ENCODE measurements at places on chromosomes 2 and 18.

DNA sequence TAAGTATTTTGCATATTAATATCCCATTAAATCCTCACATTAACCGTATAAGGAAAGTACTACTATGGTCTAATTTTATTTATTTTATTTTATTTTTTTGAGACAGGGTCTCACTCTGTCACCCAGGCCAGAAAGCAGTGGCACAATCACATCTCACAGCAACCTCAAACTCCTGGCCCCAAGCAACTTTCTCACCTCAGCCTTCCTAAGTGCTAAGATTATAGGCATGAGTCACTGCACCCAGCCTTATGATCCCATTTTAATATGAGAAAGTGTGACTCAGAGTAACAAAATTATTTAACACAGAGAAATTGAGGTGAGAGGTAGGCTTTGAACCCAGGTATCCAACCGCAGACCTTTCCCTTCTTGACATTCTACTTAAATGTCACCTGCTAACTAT, 330.0 kb upstream of the POU3F3 start:
- no peak for DNase-seq

GRCh38 chr2:185667452-185667851, 71.2 kb upstream of the FSIP2 start:
- DNase-seq, result no peak

GRCh38 chr18:55447672-55448018, 140.3 kb downstream of the TCF4 start:
- DNase-seq, result no peak

GRCh38 chr2:190409616-190410015, 1.5 kb downstream of the MFSD6 start:
- DNase-seq, result no peak

DNA sequence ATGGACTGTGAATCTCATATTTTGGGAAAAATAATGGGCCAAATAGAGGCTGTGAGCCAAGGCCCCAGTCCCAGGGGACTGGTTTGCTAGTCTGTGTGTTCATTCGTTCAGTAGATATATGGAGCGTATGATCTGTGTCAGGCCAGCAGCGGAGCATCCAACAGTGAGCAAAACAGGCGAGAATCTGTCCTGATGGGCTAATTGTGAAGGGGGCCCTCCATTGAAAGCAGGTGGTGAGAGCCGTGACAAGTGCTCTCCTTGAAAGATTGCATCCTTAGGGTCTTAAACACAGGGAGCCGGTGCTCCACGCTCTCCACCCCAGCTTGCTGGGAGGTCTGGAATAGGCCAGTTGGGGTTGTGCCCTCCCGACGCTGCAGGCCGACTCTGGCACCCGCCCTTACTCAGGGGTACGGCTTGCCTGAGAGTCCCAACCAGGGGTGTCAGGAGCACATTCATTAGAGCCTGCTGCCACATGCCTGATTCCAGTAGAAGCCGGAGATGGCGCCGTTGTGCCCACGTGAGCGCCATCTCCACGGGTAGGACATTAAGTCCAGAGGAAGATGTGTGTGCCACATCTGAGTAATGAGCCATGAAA, 213.3 kb downstream of the SH3RF3 start:
- no peak for DNase-seq

GRCh38 chr2:133004623-133005022, 334.6 kb upstream of the LYPD1 start:
- peak; percentile 63 for DNase-seq

DNA sequence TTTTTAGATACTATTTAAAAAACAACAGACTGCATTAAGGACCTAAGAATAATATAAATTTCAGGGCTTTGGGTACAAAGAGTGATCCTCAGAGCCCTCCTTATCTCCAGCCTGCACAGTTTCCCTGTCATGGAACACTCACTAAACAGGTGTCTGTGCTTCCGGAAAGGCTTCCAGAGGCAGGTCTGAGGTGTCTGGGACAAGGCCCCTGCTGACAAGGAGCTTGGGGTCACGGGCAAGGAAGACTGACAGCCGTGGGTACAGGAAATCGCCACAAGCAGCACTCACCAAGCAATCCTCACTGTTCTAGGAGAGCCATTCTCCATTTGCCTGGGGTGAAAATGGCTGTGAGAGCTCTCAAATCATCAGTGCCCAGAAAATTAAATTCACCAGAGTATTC, 220.3 kb upstream of the PXDN start:
- DNase-seq, result no peak

DNA sequence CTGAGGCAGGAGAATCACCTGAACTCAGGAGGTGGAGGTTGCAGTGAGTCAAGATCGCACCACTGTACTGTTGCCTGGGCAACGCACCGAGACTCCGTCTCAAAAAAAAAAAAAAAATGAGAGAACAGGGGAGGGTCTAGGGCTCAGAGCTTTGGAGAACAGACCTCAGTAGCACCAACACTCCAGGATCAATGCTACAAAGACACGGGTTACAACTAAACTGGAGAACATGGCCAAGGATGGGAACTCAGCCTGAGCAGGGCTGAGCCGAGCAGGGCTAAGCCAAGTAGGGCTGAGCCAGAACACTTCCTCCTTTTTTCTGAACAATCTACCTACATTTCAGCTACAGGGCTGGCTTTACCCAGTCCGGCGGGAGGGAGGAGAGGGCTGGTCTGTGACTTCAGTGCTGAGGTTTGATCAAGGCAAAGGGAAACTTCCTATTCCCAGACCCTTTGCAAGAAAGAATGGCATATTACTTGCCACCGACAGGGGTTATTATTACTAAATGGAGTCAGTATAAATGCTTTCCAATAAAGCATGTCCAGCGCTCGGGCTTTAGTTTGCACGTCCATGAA, 2.9 kb upstream of the CASP8 start:
- DNase-seq, result peak; percentile 63

DNA sequence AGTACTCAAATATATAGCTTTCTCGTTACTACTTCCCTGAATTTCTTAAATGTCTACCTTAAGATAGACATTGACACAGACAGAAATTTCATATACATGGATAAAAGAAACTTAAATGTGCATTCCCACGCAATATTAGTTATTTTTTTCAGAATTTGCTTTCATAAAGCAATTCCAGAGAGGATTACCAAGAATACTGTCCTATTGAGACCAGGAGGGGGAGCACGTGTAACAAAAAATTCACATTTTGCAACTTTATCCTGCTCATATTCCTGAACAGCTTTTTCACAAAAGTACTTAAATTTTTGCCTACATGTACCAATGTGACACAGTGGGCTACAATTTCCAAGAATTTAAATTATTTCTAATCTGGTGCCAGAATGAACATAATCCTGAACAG, 30.7 kb upstream of the ERCC3 start:
- DNase-seq, result no peak

DNA sequence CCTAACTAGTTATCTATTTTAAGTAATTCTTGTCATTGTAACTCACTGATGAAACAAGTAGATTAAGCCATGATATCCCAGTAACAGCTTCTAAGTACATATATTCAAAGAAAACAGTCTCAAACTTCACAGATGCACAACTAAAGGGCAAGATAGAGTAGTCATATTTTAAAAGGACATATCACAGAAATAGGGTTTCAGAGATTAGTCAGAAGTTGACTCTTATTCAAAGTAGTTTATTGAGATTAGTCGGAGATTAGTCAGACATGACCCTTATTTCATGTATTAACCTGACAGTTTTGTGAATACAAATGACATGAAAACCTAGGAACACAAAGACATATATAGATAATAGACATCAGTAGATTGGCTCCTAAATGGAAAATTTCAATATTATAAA, 15.9 kb upstream of the CHAC2 start:
- no peak for DNase-seq
